Activated T-cell treated with anti-CD3 and anti-CD28 coated beads, Interleukin-2, amount 50 U/mL, for 24 hours (primary cell): ENCODE measurements at places on chromosomes 7 and 10.

DNA sequence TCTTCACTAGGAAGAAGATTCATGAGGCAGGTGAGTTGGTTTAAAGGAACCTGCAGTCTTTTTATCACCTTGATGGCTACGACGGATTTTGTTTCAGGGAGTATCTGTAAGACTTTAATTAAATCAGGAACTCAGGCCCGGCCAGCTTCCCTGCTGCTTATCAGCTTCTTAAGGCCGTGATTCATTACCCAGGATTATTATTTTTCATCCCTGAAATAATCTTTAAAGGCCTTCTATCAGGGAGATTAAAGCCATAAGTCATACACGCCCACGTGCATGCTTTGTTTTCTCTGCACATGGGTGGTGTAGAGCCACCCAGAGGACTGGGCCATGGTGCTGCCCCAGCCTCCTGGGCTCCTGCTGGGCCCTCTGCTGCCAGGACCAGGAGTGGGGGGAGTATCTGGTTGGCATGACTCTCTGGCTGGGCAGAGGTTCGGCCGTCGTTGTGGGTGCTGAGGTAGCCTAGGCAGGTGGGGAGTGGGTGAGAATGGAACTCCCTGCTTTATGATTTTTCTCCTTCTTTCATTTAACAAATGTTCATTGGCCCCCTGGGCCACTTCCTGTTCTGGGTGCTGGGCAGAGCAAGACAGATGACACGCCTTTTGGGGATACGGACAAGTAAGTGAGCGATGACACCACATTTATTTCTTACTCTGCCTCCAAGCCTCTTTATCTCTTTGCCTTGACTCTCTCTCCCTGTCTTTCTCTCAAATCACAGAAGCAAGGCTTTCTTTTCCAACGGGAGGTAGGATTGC lies 39.0 kb upstream of the PCBD1 start:
- no peak for DNase-seq

- DNase-seq = no peak
Measured at GRCh38 chr7:21086688-21087087, 300.0 kb upstream of the SP8 start.

- no peak for DNase-seq
Measured at GRCh38 chr10:22258471-22258870, 40.7 kb upstream of the EBLN1 start.

DNA sequence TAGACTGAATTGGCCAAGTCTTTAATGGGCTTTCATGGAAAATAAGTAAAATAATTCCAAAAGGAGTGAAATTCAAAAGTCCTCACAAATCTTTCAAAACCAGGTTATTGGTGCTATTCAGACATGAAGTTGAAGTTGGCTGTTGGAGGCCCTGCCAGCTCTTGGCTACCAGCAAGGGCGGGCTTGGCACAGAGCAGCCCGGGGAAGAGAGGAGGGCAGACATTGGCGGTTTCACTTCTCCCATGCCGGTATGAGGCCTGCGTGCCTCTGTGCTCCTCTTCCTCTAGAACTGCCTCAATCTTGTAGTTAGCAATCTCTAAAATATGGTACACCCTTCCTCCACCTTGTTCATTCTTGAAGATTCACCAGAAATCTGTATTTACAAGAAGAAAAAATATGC lies 16.4 kb upstream of the NPS start:
- no peak for DNase-seq
